RPMI7951 (cell line): ENCODE measurements at places on chromosomes 11 and 22. TPM values are rescaled to one million over a fixed set of nuclear protein-coding genes. Genes with fewer than 3 reads are reported as not detected.

Gene RAG2
- total RNA-seq, result not detected in 2 replicates

Gene MIOX
- 0.12 TPM in 1 of 2 replicates, not detected in the other for total RNA-seq

Gene TRPM5
- total RNA-seq, result not detected in 2 replicates

Gene NXPE1
- total RNA-seq, result not detected in 2 replicates

Gene KRTAP5-10
- not detected in 2 replicates for total RNA-seq

Gene LRRN4CL
- 6.0 and 6.2 TPM in 2 replicates for total RNA-seq

Gene FHIP1B
- 4.8 and 6.4 TPM in 2 replicates for total RNA-seq

Gene HBG1
- not detected in 2 replicates for total RNA-seq

Gene NEFH
- total RNA-seq, result under 0.01 and 0.20 TPM in 2 replicates

Gene CARNS1
- not detected in 2 replicates for total RNA-seq

Gene SMTNL1
- not detected in 2 replicates for total RNA-seq

Gene SDHAF2
- 45.8 and 48.6 TPM in 2 replicates for total RNA-seq

DNA sequence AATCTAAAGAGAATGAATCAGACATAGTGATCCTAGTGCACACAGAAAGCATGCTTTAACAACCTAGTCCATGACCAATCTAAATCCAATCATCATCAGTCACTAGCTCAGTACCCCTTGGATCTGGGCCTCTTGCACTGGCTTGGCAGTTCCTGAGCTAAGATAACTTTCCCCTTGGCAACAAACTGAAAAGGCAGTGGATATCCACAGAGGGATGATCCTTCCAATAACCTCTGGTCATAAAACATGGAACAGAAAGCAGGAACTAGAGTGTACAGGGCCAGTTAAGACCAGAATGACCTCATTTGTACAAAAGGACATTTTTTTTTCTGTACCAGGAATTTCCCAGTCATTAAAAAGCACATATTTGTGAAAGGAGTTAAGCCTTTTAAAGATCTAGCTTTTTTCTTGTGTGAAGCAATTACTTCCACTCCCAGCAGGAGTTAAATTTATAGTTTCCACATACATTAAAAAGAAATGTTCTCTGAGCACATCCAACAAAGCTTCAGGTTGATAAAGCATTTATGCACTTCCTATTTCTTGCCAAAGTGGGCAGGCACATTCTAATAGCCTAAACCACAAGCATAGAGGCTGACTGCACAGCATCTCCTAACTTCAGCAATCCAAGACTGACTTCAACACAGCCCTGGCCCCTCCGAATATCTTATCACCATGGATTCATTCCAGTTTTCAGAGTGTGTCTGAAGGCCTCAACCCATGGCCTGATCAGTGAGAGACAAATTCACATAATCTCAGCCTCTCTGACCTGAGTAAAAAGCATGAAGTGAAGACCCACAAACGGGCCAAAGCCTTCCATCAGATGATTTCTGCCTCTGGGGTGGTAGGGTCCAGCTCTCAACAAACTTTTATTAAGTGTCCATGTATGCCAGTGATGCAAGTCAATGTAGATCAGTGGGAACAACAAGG is 29.9 kb downstream of the GUCY1A2 start:
- DNase-seq, result peak; percentile 28

DNA sequence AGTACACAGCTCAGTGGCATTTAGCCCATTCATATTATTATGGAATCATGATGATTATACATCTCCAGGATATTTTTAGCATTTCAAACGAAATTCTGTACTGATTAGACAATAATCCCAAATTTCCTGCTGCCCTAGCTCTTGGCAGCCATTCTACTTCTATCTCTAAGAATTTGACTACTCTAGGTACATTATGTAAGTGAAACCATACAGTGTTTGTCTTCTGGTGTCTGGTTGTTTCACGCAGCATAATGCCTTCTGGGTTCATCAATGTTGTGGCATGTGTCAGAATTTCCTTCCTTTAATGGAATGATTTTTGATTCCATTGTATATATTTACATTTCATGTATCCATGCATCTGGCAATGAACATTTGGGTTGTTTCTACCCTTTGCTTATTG is 517.7 kb downstream of the ETS1 start:
- no peak for DNase-seq

- DNase-seq, result peak; percentile 47
Observed at GRCh38 chr22:40178417-40179409, 988 bp downstream of the TNRC6B start.

DNA sequence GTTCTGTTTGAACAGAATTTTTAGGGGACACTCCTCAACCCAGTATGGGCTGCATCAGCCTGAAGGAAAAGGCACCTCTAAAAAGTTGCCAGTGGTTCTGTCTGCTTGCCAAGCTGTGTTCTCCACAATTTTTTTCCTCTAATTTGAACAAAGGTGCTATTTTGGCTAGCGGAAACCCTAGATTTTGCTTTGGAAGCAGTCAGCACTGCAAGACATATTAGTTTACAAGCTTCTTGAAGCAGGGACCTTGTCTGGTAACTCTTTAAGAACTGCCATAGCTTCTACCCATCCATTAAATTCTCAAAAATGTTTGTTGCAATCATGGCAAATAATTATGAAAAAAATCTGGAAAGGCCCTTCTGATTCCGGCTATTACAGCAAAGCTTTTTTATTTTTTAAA is 75.6 kb upstream of the HEPHL1 start:
- peak; percentile 50 for DNase-seq

- DNase-seq, result no peak
Observed at GRCh38 chr11:86787018-86787536, 13.3 kb upstream of the PRSS23 start.

- no peak for DNase-seq
Observed at GRCh38 chr22:48827268-48827846, 1000.3 kb downstream of the BRD1 start.

GRCh38 chr11:62179995-62180394 is 10.0 kb upstream of the SCGB1D1 start:
- DNase-seq, result no peak

- no peak for DNase-seq
Observed at GRCh38 chr11:21710809-21711208, 482.1 kb upstream of the ANO5 start.

DNA sequence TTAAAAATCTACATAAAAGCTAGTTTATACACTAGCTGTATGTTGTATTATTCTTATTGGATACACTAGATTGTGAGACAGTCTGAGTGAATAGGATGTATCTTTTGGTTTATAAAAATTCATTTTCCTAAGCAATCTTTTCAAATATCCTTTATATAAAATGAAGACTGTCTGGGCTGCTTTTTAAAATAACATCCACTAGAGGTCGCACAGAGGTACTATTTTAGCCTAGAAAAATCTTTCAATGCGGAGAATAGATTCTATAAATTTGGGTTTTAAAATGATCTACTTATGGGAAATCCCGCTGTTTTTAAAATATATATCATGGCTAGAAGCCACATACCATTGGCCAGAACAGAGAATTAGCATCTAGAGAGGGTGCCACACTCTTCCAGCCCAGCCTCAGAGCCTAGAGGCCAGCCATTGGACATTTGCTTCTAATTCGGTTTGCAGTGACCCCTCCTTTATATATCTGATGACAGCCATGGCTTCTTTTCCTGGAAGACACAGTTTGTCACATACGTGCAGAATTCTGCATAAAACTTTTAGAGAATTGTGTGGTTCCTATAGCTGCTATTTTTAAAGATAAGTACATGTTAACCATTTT is 7.3 kb downstream of the C11orf97 start:
- DNase-seq, result peak; percentile 33

GRCh38 chr11:57426439-57426928 is 437 bp downstream of the SLC43A3 start:
- no peak for DNase-seq

- no peak for DNase-seq
Observed at GRCh38 chr22:22462813-22463567, 45.6 kb downstream of the ZNF280B start.

GRCh38 chr11:78187366-78188285 is 800 bp downstream of the KCTD21 start:
- no peak for DNase-seq

DNA sequence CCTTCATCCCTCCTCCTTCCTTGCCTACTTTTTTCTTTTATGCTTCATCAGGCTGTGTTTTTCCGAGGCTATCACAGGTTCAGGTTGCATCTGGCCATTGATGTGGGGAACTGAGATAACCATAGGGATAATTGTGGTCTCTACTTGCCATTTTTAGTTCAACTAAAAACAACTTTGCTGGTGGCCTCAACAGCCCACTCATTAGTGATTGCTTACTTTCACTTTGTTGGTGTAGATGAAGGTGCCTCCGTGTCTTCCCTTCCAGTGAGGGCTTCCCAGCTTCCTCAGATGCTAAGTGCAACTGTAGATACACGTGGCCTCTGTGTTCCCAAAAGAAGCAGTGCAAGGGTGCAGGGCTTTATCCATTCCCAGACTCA is 35.0 kb downstream of the KCNJ1 start:
- DNase-seq, result no peak

DNA sequence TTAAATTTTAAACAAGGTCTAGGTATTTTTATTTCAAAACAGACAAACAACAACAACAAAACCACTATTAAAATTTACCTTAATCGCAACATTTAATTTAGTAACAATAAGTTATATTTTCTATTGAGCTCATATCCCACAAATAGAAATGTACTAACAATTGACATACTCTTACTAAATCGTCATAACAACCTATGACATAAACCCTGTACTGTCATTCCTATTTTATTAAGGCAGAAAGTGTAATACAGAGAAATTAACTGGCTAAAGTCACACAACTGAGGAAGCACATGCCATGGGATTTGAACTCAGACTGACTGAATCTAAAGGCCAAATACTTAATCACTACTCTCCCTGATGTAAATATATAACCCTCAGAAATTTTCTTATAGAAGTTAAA is 3.0 kb downstream of the KIF18A start:
- no peak for DNase-seq

GRCh38 chr11:114399490-114400215 is 658 bp downstream of the C11orf71 start:
- DNase-seq, result no peak

GRCh38 chr11:45383224-45383623 is 97.1 kb upstream of the SYT13 start:
- DNase-seq, result peak; percentile 72

DNA sequence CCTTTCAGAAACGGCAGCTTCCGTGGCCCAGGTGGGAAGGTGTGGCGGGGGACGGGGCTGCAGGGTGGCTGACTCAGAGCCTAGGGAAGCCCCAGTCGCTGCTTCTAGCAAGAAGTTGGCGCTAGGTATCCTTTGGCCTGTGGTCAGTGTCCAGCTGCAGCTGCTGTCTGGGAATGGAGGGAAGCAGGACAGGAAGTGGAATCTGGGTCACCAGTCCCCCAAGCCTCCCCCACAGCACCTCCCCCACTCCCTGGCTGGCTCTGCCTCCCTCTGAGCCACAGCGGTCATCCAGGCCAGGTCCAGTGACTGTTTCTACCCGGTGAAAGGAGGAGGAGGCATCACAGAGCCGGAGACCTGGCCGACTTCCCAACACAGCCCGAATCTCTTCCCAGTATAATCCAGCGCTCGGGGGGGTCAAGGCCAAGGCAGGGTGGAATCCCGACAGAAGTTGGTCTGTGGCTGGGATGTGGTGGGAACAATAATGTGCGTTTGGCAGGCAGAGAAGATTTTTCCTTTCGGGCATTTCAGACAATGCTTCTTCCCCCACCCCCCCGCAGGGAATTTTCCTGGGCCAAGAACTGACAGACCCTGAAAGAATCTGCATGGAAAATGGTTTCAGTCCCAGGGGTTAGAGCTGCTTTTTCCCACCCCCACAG is 45.1 kb downstream of the C11orf96 start:
- peak; percentile 99 for DNase-seq

GRCh38 chr11:69136471-69136870 is 19.3 kb upstream of the SMIM38 start:
- DNase-seq, result no peak

DNA sequence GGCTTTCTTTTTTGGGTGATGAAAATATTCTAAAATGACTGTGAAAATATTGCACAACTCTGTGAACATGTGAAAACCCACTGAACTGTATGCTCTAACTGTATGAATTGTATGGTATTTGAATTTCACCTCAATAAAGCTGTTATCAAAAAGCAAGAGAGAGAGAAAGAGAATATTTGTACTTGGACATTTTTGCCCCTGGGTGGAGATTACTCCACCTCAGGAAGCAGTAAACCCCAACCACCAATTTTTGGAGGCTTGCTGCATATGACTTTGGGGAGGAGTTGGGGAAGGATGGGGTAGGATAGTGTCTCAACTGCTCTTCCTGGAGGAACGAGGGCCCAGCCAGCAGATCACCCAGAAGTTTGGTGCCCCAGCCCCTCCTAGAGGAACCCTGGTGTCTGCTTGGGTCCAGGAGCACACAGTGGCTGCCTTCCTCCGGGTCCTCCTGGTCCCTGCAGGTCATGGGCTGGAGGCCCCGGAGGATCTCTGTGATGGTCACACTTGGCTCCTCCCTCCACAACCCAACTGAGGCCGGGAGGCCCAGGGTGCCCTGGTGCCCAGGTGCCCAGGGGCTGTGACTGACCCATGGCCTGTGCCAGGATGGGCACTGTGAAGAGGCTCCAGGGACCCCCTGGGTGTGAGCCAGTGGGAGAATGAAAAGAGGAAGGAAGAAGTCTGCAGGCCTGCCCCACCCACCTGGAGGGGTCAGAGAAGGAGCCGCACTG is 15.3 kb upstream of the PICK1 start:
- DNase-seq, result no peak

DNA sequence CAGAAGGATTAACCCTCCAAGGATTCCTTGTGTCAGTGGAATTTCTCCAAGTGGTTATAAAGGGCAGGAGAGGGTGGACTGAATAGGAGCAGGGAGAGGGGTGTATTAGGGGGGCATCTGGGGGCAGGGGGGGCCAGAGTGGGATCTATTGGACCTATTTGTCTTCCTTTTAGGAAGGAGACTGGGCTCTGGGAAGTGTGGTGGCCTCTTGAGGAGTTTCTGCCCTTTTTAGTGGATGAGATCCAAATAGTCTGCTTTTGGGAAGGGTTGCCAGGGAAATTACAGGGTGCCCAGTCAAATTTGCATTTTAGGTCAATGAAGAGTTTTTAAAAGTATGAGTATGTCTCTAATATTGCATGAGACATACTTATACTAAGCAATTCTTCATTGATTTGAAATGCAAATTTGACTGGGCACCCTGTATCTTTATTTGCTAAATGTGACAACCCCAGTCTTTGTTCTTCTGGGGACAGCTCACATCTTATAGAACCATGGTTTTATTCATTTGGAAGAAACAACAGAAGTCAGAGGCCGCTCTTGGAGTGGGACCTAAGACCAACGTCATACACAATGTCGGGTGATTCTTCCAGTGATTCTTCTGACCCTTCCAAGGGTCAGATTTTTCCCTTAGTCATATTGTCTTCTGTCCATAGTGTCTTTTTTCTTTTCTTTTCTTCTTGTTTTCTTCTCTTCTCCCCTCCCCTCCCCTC is 429 bp upstream of the SLC22A6 start:
- DNase-seq, result no peak

- DNase-seq, result no peak
Observed at GRCh38 chr11:59713745-59714144, at the start of gene OR10V1. Gene OR10V1 (minus strand): TSS chr11:59713845. CDS start chr11:59713845, 0 bp downstream.

- DNase-seq, result no peak
Observed at GRCh38 chr11:60477035-60477445, 15.5 kb upstream of the MS4A12 start.

GRCh38 chr11:36053281-36053680 is 109.4 kb downstream of the LDLRAD3 start:
- no peak for DNase-seq

DNA sequence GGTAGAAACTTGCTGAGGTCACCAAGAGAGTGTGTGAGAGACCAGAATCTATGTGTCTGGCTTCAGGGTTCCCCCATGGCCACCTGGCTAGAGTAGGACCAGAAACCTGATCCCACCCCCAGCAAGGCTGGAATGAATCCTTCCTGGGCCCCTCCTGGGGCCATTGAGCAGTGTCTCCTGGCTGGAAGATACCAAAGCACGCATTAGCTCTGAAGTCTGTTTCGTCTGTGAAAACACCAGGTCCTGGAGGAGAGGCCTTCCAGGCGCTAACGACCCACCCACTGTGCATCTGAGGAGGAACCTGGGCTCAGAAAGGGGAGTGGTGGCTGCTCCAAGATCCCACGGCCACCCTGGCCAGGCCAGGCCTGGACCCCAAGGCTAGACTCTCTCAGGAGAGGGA is 15.5 kb upstream of the TSKU start:
- no peak for DNase-seq
